ENCODE measurements at places on chromosomes 2 and 18. TPM values are rescaled to one million over a fixed set of nuclear protein-coding genes. Genes with fewer than 3 reads are reported as not detected.

- DNase-seq, result no peak
Measured at GRCh38 chr2:25794544-25795276, 83.6 kb downstream of the ASXL2 start.

Gene TMEM185B
- 27.2 TPM for total RNA-seq

GRCh38 chr2:233988581-233988980 lies 61.9 kb upstream of the SPP2 start:
- DNase-seq, result no peak

GRCh38 chr18:27605107-27605834 lies 420.2 kb upstream of the CHST9 start:
- no peak for DNase-seq

All from type B pancreatic cell (in vitro differentiated cells).